ENCODE measurements at places on chromosomes 4 and X.

DNA sequence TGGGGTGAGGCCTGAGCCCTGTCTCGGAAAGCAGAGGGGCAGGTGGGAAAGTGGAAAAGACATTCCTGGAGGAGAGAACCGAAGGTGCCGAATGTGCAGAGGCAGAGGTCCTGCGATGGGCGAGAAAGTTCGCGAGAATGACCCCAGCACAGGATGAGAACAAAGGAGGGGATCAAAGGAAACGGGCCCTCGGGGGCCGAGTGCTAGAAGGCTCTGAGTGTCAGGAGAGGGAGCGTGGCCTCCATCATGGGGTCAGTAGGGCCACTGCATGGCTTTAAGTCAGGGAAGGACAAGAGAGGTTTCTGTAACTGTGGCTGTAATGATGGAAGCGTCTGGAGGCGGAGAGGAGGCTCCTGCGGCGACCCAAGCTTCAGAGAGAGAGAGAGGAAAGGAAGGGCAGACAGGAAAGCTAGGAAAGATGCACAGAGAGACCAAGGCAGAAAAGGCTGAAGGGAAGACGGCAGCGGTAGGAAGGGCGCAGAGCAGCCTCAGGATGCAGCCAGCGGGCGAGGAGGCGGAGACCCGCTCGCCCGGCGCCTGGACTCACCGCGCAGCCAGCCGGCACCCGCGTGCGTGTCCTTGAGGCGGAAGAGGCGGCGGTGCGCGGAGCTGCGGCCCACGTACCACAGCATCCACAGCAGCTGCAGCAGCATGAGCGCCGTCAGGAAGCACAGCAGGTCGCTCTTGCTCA, 669 bp downstream of the OTOP1 start:
- DNase-seq, result no peak

GRCh38 chrX:74104356-74105015, 199.5 kb upstream of the ZCCHC13 start:
- no peak for DNase-seq

DNA sequence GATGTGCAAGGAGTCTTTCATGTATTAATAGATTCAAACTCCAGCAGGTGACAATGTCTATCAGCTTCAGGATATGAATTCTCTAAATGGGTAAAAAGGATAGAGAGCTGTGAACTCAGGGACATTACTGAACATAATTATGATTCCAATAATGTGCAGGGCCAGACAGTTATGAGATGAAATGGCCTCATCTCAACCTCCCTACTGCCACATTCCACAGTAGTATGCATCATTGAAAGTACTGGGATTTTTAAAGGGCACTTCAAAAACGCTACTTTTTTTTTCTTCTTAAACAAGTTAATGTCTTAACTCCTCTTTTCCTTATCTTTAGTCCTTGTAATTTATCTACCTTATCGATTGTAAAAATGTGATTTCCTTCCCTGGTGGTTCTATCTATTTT, 202.0 kb downstream of the APBB2 start:
- no peak for DNase-seq

DNA sequence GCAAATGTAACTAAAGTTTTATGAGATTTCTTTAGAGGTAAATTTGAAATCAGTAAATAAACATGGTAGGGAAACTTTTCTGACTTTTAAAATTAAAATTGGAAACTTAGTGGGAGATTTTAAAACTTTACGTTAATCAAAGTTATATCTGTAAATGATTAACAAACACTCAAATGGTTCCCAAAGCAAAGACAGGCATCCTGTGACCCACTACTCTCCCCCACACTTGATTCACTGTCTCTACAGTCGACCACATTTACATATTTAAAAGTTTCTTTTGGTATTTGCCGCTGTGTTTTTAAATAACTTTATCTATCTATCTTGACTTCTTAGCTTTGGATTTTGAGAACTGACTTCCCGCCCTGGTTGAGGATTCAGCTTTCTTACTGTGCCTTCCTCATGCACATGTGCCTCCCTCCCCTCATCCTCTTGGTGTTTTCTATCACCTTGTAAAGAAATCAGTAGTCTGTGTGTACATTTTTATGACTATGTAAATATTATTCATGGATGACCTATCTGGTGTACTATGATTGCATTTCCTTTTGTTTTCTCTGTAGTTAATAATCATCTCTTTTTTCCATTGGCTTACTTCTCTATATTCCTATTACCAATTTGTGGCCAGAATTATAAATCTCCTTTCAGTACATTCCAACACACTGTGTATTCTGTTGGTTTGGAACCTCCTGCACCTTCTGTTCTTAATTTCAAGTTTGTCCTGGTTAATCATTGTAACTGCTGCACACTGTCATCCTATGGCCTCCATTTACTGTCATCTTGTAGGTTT, 72.6 kb downstream of the WWC2 start:
- no peak for DNase-seq

GRCh38 chr4:7974425-7974824, 34.8 kb upstream of the AFAP1 start:
- no peak for DNase-seq

- no peak for DNase-seq
These were observed 233.3 kb upstream of the EDNRA start for GRCh38 chr4:147247579-147247978.

DNA sequence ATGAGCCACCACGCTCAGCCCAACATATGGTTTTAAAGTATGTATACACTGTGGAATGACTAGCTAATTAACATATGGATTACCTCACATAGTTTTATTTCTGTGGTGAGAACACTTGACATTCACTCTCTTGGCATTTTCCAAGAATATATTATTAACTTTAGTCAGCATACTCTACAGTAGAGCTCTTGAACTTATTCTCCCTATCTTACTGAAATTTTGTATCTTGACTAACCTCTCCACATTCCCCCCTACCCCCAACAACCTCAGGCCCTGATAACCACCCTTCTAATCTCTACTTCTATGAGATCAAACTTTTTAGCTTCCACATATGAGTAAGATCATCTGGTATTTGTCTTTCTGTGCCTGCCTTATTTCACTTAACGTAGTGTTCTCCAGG, 38.6 kb upstream of the AGA start:
- no peak for DNase-seq

- DNase-seq, result no peak
These were observed 30.5 kb upstream of the MAGED1 start for GRCh38 chrX:51862920-51863319.

DNA sequence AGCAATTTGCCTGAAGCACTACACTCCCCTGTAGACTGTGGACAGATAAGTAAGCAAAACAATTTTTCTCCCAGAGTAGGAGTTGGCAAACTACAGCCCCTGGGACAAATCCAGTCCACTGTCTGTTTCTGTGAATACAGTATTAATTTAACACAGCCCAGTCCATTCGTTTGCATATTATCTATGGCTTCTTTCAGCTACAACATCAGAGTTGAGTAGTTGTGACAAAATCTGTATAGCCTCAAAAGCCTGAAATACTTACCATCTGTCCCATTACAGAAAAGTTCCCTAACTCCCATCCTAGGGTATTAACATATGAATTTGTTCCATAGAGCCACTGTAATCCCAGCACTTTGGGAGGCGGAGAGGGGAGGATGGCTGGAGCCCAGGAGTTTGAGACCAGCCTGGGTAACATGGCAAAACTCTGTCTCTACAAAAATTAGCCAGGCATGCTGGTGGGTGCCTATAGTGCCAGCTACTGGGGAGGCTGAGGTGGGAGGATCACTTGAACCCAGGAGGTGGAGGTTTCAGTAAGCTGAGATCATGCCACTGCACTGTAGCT, 53.0 kb downstream of the AMELX start:
- DNase-seq, result no peak

DNA sequence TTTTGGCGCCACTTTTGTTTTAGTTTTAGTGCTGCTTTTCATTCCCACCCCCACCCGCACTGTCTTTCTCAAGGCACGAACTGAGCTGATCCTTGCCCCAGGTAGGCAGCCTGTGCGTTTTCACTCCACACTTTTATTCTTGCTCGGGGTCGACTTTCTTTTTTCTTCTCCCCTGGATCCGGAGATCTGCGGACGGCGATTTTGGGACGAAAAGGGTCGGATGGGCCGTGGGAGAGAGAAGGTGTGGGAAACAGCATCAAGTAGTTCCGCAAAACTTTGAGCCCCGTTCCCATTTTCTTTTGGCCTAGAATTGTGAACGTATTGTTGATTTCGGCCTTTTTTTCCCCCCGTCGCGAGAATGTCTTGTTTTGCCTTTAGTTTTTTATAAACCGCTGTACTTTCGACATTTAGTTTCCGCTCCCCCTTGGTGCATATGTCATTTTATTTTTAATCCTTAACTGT, 531 bp downstream of the STAG2 start:
- no peak for DNase-seq

DNA sequence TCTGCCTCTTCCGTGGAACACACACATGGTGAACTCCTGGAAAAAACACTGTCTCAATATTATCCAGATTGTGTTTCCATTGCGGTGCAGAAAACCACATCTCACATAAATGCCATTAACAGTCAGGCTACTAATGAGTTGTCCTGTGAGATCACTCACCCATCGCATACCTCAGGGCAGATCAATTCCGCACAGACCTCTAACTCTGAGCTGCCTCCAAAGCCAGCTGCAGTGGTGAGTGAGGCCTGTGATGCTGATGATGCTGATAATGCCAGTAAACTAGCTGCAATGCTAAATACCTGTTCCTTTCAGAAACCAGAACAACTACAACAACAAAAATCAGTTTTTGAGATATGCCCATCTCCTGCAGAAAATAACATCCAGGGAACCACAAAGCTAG, 87.9 kb downstream of the TET2 start:
- no peak for DNase-seq

DNA sequence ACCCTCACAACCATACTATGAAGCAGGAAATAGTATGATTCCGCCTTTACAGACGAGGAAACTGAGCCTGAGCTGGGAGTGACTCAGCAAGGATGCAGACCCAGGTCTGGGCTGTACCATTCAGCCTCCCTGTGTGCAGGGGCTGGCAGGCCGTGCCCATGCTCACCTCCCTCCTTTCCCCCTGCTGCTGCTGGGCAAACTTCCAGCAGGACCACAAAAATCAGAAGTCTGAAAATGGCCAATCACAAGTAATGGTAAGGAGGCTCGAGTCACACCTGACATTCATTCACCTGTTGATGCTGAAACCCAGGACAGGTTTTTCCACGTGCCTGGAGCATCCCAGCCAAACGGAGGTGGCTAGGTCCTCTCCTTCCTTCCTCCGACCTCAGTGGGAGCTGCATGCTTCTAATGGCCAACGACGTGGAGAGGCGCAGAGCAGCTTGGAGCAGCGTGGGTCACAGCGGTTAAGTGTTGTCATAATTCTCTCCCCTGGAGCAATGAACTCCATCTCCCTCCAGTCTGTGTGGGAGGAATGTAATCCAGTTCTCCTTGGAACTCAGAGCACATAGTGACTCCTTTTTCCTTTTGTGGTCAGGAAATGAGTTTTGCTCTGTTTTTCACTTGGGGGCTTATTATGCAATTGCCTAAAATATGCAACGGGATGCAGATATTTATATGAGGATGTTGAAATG, 371.7 kb downstream of the BCOR start:
- no peak for DNase-seq

DNA sequence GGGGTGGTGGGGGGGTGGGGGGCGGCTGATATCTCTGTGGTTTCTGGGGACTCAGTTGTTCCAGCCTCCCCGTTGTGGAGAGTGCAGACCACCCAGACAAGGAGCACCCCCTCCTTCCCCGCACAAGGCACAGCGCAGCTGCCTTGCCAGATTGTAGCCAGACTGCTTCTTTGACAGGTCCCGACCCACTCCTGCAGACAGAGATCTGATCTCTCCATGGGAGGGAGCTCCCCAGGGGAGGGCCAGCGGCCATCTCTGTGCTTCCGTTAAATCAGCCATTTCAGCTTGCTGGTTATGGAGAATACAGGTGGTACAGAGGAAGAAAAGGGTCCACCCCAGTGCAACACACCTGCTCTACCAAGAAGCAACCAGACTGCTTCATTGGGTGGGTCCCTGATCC, 80.8 kb downstream of the FGF16 start:
- no peak for DNase-seq

DNA sequence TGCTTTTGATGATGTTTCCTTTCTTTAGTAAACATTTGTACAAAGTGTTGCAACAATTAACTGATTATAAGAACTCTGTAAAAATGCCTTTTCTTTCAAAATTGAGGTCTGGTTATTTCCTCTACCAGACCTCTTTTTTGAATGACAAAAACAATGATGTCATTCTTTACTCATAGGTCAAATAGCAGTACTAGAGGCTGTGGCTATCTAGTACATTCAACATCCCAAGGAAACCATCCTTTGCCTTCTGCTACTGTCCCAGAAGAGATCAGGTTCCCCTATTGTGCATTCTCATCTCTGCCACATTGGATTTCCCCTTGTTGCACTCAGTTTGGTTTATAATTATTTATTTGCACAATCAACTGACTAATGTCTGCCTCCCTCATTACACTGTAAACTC, 19.1 kb upstream of the MAD2L1 start:
- DNase-seq, result no peak

GRCh38 chr4:40170588-40170987, 26.2 kb upstream of the RHOH start:
- no peak for DNase-seq

DNA sequence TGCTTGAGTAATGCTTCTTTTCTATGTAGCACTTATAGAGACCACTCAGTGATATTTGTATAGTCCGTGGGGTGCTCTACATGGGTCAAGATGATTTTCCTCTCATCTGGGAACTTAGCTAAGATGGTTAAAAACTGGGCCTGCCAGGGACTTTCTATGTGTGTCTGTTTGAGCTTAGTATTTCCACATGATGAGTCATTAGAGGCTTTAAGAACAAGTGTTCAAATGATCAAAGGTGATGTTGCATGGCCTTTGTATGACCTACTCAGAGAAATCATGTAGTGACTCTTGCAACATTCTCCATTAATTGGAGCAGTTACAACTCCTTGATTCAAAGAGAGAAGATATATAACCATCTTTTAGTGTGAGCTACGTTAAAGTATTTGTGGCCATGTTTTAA, 1480.5 kb upstream of the IGFBP7 start:
- DNase-seq, result no peak

GRCh38 chrX:147828719-147829118, 83.0 kb upstream of the FMR1 start:
- no peak for DNase-seq

DNA sequence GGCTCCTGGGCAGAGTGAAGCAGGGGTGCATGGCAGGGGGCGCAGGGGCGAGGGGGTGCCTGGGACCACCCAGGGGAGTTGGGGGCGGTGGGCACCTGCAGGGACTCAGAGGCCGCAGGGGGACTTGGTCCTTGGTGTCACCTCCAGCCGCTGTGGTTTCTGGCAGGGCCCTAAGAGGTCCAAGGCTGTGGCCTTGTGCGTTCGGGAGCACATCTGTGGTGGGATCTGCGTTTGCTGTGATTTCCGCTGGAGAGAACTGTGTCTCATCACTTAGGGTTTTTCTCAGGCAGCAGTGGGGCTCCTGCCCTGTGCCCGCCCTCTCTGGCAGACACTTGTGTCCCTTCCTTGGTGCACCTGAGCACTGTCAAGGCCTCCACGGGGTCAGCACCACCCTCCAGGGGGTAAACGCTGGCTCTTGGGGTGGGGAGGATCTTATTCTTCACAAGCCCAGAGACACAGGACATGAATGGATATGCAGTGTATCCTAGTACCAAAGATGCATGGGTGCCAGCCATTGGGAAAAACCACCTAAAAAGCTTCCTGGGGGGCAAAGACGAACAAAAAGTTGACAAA, 66.5 kb downstream of the ACOX3 start:
- no peak for DNase-seq
